ENCODE measurements at places on chromosomes 12 and 14.

DNA sequence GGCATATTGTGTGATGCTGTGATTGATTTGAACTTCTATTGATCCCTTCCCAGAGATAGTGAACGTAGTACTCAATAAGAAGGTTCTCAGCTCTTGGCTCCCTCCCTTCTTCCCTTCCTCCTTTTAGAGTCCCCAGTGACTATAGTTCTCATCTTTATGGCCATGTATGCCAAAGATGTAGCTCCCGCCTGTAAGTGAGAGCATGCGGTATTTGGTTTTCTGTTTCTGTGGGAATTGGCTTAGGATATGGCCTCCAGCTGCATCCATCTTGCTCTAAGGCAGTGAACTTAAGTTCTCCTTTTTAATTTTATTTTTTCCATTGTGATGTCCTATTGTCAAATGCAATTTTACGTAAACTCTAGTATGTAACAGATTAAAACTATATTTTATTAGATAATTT, 109.5 kb downstream of the AEBP2 start:
- DNase-seq, result no peak

DNA sequence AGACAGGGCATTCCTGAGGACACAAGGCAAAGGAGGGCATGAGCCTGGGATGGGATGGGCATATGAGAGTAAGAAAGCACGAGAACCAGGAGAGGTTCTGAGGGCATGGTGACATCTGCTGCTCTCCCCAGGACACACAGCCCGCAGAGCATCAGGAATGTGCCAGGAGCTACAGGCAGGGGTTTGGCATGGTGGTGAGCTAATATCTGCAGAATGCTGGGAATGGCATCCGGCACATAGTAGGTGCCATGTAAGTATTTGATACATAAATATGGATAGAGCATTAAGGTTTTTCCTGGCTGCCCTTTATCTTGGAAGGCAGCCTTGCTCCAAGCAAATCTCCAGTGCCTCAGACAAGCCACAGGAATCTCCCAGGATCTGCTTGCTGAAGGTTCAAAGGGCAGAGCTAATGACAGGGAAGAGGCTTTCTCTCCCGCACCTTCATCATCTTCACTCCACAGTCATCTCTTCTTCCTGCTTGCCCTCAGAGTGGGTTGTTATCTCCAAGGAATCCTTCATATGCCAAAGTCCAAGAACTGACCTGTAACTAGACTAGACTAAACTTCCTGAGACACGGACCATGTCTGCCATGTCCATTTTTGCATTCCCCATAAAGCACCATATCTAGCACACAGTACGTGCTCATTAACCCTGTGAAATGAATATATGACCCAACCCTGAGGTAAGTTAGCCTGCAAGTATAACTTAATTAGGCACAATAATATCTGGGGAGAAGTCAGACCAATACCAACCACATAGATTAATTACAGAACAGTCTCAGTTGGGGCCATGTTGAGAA, 62.0 kb upstream of the SCN8A start:
- DNase-seq, result no peak

DNA sequence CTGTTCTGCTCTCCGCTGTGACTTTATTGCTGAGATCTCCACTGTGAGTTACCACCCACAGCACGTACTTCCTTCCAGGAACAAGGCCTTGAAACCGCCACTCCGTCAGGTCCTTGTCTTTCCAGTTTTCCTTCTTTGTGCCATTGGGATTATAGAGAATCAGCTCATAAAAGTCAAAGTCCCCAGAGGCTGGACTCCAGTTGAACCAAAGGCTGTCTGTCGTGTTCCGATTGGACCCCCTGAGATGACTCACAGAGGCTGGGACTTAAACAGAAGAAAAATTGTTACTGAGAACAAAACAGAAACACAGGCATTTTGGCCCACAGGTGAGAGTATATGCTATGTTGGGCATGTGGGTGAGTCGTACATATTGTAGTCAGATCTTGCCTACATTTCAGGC, 76.6 kb downstream of the PTPRB start:
- DNase-seq, result peak; percentile 33

- DNase-seq, result no peak
These were observed 15.6 kb downstream of the CNOT2 start for GRCh38 chr12:70258605-70259403.

DNA sequence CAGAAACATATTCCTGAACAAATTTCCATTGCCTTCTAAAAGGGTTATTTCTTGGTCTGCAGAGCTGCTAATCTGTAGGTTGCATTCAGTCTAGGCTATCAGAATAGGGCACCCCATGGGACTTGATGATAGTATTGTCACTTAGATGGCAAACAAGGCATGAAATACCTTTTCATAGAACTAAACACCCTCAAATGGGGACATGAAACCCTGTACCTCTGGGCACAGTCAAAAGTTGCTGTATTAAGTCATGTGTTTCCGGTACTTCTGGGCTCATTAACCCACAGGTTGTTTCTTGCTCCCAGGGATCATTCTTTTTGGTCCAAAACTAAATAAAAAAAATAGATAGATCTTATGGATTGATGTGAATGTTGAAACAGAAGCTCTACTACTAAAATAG, 930.4 kb downstream of the NRXN3 start:
- no peak for DNase-seq

DNA sequence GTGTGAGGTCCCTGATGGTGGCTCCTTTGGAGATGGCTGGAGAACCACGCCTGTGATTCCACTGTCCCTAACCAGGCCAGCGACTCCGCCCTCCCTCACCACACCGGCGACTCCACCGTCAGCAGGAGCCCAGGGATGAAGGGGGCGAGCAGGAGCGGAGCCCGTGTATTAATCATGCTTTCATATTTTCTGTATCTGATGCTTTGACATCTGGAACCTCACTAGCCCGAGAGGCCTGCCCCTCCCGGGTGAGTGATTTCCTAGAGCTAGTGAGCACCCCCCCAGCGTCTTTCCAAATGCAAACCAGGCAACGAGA, 69.9 kb downstream of the NOC4L start:
- no peak for DNase-seq

GRCh38 chr12:120006258-120006975, 17.4 kb downstream of the BICDL1 start:
- no peak for DNase-seq

DNA sequence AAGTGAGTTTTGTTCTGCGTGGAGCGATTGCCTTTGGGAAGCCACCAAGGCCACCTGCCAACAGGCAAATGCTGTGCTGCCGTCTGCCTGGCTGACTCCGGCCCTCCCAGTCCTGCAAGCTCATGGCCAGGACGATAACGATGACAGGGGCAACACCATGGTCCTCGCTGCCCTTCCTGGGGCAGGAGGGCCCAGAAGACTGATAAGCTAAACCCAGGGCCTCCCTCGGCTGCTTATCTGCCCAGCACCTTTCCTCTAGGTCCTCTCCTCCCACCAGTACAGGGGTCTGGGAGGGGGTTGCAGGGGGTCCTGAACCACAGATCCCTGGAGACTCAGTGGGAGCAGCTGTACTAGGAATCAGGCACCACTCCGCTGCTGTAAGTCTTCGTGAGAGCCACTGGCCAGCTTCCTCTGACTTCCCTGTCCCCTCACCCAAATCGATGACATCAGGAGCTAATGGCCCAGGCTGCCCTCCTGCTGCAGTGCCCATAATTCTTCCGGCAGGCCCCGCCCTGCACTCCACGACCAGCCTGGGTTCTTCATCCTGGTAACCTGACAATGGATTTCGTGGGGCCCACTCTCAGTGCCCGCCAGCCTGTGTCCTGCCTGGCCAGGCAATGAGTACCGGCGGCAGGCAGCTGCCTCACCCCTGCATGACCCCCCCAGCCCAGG, 5.1 kb downstream of the ANKRD9 start:
- no peak for DNase-seq

DNA sequence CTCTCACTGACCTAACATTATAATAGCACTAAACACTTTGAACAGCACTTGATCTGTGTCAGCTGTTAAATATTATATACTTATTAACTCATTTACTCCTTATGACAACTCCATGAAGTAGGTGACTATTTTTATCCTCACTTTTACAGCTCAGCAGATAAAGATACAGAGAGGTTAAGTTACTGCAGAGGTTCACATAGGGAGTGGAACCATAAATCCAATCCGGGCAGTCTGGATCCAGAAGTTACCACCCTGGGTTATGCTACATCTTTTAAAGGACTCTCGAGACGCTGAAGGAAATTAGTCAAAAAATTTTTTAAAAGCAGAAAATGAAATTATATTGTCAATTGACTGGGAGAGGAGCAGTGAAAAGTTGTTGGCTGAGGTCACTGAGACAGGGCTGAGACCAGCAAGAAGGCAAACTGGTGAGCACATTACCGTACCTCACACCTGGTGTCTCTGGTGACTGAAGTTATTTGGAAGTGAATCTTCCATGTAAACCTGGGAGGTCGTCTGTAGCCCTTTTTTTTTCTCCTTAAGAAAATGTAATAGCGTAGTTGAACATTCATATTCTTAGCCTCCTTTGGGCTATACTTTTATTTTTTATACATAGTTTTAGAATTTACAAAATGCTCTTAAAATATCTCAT, 1.2 kb upstream of the RIMKLB start:
- DNase-seq, result no peak

Data from HCT116 (cell line).